Fibroblast of skin of back (primary cell): ENCODE measurements at places on chromosomes 13 and 19.

GRCh38 chr13:99087954-99088491 is 110.2 kb upstream of the DOCK9 start:
- DNase-seq = no peak

GRCh38 chr19:37988758-37989635 is 82.0 kb downstream of the SIPA1L3 start:
- DNase-seq = peak; percentile 42

DNA sequence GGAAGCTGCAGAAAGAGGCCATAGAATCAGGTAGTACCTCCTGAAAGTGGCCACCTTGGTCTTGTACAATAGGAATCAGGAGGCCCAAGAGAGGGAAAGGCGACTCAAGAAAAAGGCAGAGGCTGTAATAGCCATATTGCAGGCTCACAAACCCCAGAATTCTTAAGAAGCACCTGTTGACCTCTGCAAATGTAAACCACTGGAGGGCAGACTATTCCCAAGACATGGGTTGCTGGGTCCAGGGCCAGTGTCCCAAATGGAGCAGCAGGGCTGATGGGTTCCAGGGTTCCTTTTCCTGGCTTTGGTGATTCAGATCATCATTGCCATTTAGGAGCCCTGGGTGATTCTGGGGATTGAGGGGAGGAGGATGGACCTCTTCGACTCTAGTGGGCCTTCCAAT is 167.6 kb downstream of the B3GLCT start:
- no peak for DNase-seq

DNA sequence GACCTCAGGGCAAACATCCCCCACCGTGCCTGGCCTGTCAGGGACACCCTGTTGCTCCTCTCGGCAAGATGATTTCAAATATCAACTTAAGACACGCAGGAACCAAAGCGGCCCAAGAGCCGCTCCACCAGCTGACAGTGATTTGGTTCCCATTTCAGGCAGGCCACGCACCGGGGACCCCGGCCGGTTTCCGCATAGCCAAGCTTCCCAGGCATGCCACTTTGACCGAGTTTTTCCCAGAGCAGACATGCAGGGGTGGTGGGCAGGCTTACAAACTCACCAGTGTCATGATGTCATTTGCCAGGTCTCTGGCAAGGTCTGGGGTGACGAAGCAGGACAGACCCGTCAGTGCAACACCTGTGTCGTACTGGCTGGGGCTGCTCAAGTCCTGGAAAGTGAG is 19.2 kb downstream of the AP3D1 start:
- DNase-seq = no peak

DNA sequence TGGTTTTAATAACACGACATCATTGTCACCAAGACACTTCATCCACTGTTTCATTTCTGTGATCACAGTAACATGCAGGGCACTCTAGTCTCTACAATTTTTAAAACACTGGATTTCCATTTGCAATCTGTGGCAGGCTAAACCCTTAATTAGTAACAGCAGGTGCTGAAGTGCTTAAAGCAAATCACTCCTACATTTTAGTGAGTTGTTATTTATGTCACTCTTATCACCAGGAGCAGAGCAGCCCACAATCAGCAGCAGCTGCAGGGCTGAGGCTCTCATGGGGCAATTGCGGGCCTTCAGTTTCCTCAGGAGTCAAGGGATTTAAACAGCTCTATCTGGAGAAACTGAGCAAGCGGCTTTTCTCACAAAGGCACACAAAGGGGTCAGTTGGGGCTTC is 1.6 kb downstream of the SOHLH2 start:
- DNase-seq = no peak

- no peak for DNase-seq
These were observed 963 bp downstream of the VPS36 start for GRCh38 chr13:52449331-52450011.

DNA sequence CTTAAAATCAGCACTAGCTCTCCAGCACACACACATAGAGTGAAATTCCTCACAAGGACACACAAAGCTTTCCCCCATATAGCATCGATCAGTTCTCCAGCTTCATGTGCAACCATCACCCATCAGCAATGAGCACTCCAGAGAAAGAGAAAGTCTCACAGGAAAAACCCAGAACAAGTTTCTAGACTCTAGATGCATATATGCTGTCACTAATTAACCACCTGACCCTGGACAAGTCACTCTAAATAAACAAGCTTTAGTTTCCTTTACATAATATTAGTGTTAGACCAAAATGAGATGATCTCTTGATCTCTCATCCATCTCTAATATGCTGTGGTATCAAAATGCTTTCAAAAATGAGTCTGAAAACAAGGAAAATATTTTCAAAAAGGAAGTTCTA is 81.2 kb downstream of the TBC1D4 start:
- no peak for DNase-seq

DNA sequence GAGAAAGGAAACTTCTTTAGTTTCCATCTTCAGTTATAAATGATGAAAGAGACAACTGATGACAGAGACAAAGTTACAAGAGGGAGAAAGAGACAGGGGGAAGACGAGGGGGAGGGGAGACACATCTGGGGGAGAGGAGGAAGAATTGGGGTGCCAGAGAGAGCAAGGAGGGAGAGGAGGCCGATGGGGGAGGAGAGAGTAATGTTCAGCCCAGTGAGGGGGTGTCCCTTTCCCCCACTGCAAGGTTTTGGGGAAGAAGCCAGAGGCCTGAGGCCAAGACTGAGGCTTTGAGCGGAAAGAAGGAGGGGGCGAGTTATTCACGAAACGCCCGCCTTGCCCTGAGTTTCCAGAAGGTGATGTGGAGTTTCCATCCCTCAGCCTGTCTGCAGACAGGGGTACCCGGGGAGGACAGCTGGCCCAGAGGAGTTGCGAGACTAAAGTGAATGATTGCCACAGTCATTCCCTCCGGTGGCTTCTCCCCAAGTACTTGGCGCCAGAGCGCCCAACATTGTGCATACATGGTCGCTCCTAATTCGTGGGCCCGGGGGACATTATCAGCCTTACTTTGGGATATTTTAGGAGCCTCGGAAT is 558 bp upstream of the PPAN start:
- no peak for DNase-seq

- no peak for DNase-seq
These were observed 13.1 kb upstream of the TMEM161A start for GRCh38 chr19:19151418-19151817.

DNA sequence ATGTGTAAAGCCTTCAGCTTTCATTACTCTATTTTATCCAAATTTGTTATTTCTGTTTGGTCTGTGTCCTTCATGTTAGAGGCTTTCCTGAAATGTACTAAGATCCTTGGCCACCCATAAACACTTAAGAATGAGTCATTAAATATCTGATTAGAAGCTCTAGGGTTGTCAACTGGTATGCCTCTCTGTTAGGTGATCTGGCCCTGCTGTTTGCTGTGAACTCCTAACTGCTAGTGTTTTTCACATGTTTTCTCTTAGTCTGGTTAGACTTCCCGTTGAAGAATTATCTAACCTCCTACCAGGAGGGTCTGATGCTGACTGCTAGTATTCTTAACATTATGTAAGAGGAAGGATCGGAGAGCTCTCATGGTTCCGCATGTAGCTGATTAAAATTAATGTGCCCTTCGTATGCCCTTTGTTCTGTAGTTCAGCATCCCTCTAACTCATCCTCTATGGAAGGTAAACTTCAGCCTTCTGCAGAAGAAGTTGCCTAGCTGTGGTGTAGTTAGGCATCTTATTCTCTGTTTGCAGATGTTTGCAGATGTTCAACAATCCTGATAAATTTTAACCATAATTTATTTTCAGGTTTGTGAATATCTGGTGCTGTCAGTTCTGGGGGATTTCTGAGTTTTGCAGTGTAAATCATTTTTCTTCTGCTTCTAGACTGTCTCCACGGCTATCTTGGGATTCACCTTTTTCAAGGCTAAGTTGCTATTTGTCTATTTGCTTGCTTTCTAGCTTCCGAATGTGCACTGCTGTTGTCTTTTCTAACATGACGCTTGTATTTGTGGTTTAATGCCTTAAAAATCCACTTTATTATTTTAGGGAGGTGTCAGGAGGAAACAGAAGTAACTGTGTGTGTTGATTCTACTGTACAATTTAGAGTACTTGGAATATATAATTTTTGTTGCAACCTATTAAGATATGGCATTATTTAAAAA is 207.2 kb upstream of the SPRY2 start:
- peak; percentile 9 for DNase-seq

- no peak for DNase-seq
These were observed 69.8 kb downstream of the CELF5 start for GRCh38 chr19:3294080-3294850.

GRCh38 chr13:42454749-42455148 is 119.2 kb upstream of the TNFSF11 start:
- no peak for DNase-seq

DNA sequence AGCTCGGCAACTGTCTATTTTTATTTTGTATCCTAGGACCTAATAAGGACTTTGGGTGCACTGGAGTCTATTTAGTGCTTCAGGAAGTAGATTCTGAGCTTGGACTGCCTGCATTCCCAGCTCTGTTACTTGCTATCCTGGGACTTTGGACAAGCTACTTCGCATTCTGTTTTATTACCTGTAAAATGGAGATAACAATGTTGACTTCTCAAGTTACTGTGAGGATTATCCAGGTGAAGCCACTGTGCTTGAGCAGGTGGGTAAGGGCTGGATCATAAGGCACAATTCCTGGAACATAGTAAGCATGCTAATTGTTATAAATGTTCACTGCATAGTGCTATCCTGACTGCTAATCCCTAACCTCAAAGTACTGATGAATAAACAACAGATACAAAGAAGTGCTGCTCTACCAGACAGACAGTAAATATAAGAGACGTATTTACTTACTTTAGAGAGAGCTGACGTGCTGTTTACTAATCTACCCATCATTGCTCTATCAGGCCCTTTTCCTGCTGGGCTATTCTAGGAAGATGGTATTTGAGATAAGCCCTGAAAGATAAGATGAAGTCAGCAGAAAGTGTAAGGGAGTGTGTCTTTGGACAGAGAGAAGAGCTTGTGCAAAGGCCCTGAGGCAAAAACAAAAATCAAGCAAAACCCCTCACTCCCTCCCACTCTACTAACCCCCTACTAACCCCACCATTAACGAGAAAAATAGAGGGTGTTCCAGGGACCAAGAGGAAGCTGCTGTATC is 50.8 kb upstream of the FLT1 start:
- DNase-seq = no peak

- DNase-seq = no peak
These were observed 128.5 kb downstream of the ZNF675 start for GRCh38 chr19:23558541-23558940.

DNA sequence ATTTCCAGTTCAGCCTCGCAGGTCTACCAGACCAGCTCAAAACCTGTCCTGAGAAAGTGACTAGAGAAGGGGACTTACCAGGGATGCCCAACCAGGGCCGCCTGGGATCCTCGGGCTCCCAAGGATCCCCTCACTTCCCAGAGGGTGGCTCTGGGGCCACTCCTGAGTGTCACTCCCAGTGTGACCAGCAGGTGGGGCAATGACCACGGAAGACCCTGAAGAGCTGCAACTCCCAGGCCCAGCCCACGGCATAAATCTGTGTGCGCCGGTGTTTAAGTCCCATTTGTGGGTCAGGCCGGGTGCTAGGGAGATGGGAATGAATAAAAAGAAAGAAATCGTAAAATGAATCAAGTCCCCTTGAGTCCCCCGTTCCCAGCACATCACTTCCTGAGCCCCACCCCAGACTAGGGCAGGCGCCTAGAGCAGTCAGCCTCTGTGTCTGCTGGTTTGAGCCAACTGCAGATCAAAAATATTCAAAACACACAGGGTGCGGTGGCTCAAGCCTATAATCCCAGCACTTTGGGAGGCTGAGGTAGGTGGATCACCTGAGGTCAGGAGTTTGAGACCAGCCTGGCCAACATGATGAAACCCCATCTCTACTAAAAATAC is 10.7 kb downstream of the PTGIR start:
- DNase-seq = peak; percentile 71

DNA sequence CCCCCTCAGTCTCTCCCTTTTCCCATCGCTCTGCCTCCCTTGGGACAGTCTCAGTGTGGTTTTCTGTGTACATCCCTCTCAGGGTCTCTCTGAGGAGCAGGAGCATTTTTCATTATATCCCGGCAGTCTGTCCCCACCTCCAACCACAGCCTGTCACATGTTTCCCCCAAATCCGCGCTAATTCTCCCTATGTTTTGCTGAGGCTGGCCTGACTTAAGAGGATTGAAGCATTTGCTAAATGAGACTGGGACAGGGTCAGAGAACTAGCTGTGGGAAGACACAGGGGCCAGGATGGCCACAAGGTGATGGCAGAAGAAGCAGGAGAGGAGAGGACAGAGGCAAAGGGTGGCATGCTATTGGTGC is 5.5 kb downstream of the TPRX1 start:
- no peak for DNase-seq

- DNase-seq = no peak
These were observed 301.0 kb downstream of the NDFIP2 start for GRCh38 chr13:79781829-79782540.

- DNase-seq = no peak
These were observed 455.4 kb downstream of the FGF14 start for GRCh38 chr13:101946401-101946800.

DNA sequence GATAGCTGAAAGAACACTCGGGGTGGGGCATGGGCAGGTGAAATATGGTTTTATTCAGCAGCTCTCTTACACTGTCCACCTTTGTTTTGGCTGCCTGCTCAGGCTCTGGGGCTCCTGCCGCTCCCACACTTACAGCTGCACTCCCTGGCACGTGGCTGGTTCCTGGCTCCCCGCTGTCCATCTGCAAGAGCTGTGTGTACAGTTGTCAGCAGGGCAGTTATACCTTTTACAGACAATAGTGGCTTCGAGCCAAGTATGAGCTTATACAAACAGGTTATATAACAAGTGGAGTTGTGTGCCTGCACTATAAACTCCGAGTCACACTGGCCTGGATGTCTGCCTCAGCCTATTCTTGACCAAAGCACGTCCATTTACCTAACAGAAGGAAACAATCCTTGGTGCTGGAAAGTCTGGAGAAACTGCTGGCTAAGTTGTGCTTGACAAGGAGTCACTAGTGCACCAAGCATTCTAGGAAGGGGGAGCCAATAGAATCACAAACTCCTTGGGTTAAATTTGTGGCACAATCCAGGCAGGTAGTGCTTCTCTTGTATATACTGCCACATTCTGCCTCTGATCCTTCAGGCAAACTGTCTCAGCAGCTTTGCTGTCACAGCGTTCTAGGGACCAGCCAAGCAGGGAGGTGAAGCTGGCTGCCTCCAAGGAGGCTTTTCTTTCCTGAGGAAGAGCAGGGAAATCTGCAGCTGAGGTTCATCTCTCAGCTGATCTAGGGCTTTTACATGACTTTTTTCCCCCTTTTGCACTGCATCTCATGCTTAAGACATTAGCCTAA is 68.2 kb downstream of the NHLRC3 start:
- DNase-seq = no peak

DNA sequence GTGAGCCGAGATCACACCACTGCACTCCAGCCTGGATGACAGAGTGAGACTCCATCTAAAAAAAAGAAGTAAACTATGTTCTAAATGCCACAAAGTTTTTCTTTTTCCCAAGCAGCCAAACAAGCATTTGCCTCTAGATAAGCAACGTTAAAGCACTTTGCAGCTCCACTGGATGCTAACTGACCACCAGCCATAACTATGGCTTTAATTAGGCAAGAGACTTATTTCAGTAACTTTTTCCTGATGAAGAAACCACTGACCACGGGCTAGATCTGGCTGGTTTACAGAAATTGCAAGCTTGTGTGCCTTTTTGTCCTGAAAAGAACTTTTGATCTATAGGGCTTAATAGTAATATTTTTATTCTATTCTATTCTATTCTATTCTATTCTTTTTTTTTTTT is 22.1 kb downstream of the CD70 start:
- no peak for DNase-seq
